ENCODE measurements at places on chromosomes 13 and 19. TPM values are rescaled to one million over a fixed set of nuclear protein-coding genes. Genes with fewer than 3 reads are reported as not detected.

HS6ST3 gene
- total RNA-seq = 0.35 TPM

ZNF625 gene
- 4.2 TPM for total RNA-seq

GRCh38 chr13:27171244-27171826 lies at the start of gene USP12:
TSS of gene USP12 (minus strand) at chr13:27171811. CDS start at chr13:27171639, 172 bp downstream.
- DNase-seq = peak; percentile 53

DNA sequence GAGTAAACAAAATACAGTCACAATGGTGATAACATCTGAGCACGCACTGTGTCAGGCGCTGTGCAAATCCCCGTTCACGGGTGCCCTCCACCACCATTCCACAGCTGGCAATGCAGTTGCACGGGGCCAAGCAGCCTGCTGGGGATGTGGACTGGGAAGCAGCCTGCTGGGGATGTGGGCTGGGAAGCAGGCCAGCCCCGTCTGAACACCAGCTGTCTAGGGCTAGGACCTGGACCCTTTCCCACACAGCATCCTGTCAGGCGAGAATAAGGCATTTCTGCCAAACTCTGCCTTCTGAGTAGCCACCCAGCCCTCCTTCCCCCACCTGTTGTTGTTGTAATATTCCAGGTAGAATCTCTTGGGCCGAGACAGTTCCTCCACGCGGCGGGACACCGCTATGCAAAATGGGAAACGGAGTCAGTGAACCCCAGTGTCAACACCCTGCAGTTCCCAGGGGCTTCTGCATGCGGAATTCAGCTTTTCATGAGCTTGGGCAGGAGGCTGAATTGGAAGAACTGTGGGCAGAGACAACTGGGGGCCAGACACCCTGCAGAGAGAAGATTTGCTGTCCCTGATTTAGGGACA lies 27.8 kb upstream of the MIER2 start:
- peak; percentile 58 for DNase-seq

DNA sequence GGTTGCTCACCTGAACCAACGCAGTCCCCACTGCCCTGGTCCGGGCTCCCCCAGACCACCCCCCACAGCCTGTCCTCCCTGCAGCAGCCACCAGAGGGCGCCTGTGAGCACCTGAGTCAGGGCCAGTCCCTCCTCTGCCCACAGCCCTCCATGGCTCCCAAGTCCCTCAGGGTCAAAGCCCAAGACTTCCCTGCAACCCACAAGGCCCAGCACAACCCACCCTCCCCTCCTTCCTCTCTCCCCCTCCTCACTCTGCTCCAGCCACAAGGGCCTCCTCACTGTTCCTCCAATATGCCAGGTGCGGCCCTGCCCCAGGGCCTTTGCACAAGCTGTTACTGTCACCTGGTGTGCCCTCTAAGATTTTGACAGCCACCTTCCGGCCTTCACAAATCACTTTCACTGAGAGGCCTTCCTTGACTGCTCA lies 10.9 kb downstream of the GNA15 start:
- DNase-seq = no peak

DNA sequence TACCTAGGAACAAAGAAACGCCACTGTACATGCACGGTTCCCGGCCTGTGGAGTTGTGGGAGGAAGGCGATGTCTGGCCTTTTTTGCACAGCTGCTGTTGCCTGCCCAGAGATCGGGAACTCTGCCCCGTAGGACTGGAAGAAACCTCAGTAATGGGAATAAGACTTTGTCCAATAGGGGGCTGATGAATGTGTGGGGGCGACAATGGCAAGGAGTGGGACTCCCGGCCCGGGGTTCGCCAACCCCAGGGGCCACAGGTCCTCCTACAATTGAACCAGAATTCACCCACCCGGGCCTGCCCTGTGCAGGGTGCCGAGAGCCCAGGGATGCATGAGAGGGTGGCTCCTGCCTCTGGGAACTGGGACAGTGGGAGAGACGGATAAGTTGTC lies 2.0 kb upstream of the CEBPA start:
- DNase-seq = no peak

GRCh38 chr19:55526216-55527196 lies 10.4 kb downstream of the SBK2 start:
- DNase-seq = peak; percentile 89

DNA sequence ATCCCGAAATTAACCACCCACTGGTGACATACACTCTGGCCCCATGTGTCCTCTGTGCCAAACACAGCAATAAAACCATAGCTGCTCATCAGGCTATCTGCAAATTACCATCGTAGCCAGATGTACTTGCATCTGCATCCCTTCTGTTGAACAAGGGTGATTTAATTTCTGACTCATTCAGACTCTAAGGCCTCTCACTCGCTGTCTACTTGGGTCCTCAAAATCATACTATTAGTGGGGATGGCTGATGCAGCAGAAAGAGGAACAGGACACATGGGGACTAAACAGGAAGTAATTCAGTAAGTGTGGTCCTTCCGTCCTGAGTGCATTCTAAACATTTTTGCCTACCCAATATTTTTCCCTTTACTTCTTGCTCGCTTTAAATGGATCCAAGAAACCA lies 2275.0 kb upstream of the PCDH20 start:
- no peak for DNase-seq

DNA sequence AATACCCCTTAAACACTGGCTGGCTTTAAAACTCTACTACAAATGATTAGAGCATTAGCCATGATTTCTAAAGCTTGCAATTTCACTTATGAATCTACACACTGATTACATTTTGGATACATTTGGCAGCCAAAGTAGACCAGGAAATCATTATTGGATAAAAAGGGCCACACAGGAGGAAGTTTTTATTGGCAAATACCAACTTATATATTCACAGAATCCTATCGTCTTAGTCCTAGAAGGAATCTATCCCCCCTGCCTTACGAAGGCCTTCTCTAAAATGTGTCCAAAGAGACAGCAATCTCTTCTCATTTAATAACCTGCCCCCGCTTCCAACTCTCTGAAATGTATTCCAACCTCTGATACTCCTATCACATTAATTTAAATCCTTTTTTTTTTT lies 52.5 kb downstream of the KLF5 start:
- no peak for DNase-seq

- DNase-seq = peak; percentile 51
Observed at GRCh38 chr13:112968910-112969691, at the start of gene MCF2L. TSS of gene MCF2L (plus strand) at chr13:112969214. CDS start at chr13:112969380, 166 bp downstream.

GRCh38 chr19:49343123-49343522 lies 7.9 kb downstream of the CD37 start:
- no peak for DNase-seq

- peak; percentile 73 for DNase-seq
Observed at GRCh38 chr19:940591-941291, 14.9 kb downstream of the ARID3A start.

DNA sequence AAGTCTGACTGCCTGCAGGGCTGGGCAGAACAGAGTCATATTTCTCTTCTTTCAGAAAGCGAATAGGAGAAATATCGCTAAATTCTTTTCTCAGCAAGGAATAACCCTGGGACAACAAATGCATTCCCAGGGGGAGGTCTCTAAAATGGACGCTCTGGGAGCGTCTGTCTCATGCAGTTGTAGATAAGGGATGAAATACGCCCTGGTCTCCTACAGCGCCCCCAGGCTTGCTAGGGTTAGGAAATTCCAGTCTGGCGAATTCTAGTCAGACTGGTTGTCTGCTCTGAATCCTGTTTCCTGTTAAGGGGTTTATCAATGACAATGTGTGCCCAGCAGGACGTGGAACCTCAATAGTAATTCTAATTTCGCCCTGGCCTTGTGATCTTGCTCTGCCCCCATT lies 1214.1 kb downstream of the DIAPH3 start:
- no peak for DNase-seq

- DNase-seq = no peak
Observed at GRCh38 chr19:33422369-33423180, 49.1 kb downstream of the CEBPG start.

DNA sequence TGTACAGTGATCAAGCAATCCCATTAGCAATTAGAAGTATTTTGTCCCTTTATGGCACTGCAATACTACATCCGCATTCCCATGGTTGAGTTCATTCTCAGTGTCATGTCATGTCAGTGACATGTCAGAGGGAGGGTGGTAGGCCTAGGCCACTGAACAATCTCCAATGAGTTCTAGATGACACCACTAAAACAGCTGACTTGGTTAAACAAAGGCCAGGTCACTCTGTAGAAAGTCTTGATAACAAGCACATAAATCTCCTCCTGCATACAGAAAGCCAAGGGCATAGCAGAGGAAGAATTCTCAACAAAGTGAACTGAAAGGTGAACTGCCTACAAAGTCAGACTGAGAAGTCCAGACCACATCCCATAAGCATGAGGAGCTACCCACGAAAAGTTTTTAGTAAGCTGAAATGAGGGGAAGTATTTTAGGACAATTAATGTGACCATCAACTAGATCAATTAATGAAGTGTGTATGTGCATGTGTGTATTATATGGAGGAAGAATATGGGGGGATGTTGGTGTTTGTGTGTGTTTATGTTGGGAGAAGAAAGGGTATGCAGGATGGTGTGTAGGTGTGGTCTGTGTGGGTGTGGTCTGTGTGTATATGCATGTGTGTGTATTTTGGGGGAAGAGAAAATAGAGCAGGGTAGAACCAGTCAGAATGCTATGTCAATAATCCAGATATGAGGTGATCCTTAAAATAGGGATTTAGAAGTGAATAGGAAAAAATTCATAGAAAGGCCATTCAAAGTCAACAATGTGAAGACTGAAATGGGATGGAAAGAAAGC lies 67.7 kb downstream of the TBC1D4 start:
- no peak for DNase-seq

- DNase-seq = no peak
Observed at GRCh38 chr13:100075700-100076587, 12.9 kb upstream of the PCCA start.

GRCh38 chr19:42132851-42133528 lies 744 bp upstream of the POU2F2 start:
- peak; percentile 64 for DNase-seq

Measured in left cardiac atrium (tissue), 4 donors.